ENCODE measurements at places on chromosomes 5 and 9. TPM values are rescaled to one million over a fixed set of nuclear protein-coding genes. Genes with fewer than 3 reads are reported as not detected.

DNA sequence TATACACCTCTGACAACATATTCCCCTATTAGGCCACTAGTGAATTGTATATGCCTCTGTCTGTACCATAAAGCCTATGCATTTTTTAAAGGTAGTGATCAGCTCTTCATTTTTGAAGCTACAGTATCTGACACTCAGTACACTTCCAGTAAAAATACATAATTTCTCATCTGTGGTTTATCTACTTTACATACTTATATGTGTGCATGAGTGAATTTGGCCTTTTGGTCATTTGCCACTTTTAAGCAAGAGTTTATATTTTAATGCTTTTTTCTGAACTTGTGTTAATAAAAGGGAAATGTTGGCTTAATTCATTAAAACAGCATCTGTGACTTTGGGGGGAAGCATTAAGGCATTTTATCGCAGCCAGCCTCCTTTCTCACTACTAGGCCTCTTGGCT lies 47.8 kb downstream of the ST8SIA4 start:
- DNase-seq = no peak

DNA sequence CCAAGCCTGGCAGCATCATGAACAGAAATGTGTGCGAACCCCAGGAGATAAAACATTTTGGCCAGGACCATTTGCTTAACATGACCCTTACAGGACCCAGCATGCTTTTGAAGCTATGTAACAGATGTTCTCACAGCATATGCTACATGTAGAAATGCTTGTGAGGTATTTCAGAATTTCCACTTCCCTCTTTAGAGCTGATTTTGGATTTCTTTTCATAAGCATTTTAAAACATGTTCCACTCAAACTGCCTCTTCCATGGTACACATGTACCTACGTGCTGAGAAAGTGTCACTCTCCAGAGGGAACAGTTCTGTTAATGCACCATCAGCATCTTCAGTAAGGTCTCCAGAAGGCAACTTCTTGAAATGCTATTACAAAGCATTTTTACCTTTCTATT lies 15.7 kb upstream of the TSSK1B start:
- no peak for DNase-seq

- DNase-seq = no peak
Measured at GRCh38 chr5:67267512-67268216, 71.1 kb upstream of the CD180 start.

DNA sequence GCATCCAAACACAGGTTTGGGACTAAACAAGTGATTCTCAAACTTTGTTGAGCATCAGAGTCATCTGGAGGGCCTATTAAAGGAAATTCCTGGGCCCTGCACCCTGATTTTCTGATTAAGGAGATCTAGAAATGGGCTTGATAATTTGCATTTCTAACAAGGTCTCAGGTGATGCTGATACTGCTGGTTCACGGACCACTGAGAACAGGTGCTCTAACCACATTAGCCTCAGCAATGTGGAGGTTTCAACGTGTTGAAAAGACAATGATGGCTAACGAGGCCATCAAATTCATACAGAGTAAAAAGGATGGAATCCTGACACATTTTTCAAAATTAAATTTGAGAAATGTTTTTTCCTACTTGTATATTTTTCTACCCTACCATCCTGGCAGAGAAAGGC lies 172.1 kb downstream of the TSSK1B start:
- DNase-seq = no peak

DNA sequence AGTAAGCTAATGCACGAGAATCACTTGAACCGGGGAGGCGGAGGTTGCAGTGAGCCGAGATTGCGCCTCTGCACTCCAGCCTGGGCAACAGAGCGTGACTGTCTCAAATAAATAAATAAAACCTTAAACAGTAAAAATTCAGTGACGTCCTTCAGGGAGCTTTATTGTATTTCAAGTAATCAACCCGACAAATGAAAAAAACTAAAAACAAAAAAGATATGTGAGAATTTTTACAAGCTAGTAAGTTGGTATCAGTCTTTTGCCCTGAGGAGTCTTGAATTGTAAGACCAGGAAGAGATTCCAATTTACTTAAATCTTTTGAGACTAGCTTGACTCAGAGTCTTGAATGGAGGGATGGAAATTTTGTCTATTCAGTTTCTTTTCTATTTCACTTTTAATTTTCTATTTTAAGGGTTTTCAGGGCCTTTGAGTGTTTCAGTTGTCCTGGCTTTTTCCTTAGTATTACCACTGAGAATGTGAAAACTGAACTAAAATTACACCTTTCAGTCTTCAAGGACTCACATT lies 126.0 kb upstream of the DHFR start:
- no peak for DNase-seq

GRCh38 chr9:36818242-36818938 lies 215.7 kb downstream of the PAX5 start:
- DNase-seq = no peak

- no peak for DNase-seq
Measured at GRCh38 chr5:169197343-169197742, 103.6 kb downstream of the SLIT3 start.

- DNase-seq = no peak
Measured at GRCh38 chr5:38783011-38783561, 62.7 kb upstream of the OSMR start.

NOXA1 gene
- 1.8 TPM for total RNA-seq

DAB2IP gene
- 0.74 TPM for total RNA-seq
